ENCODE measurements at places on chromosomes 4 and X. TPM values are rescaled to one million over a fixed set of nuclear protein-coding genes. Genes with fewer than 3 reads are reported as not detected.
A peak's percentile ranks its signal among the peaks of the same experiment; 100 is the strongest.

DNA sequence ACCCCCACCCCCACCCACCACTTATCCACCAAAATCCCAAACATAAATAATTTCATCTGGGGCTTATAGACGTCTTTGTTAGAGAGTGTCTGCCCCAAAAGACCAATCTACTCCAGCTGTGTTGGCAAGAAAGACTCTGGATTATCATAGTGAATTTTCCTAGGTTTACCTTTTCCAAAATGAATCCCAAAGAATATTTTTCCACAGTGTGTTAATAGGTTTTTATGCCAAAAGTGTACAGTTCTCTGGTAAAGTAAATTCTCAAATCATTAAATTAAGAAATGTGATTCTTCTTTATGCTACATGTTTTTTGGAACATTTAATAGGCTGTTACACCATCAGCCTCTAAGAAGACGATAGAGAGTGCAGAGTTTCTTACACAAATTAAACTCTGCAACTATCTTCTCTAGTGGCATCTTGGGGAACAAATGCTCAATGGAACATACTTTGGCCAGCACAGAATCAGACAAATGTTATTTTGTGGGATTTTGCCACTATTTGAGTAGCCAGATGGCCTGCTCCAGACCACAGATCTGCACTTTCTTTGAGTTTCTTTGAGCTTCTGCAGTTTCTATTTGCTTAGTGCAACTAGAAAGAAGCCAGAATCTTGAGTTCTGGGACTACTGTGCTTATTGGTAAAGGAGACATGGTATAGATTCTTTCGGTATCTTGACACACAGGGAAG lies 206.0 kb downstream of the KIT start:
- no peaks in the 10 kb centered on the region for H3K27me3 ChIP-seq
- no peak overlapping the region for H3K27ac ChIP-seq
- no peaks in the 10 kb centered on the region for H3K4me1 ChIP-seq
- H3K4me3 ChIP-seq = no peak overlapping the region

- no peaks in the 10 kb centered on the region for H3K27me3 ChIP-seq
- no peak for DNase-seq
- no peak overlapping the region for H3K27ac ChIP-seq
- no peaks in the 10 kb centered on the region for H3K36me3 ChIP-seq
Measured at GRCh38 chr4:139312552-139313332, 10.5 kb upstream of the NDUFC1 start.

GRCh38 chrX:41720125-41720779 lies 3.7 kb upstream of the GPR82 start:
- no peaks in the 10 kb centered on the region for H3K27me3 ChIP-seq
- H3K36me3 ChIP-seq = no peaks in the 10 kb centered on the region
- no peak overlapping the region for H3K4me3 ChIP-seq
- H3K4me1 ChIP-seq = no peaks in the 10 kb centered on the region

DNA sequence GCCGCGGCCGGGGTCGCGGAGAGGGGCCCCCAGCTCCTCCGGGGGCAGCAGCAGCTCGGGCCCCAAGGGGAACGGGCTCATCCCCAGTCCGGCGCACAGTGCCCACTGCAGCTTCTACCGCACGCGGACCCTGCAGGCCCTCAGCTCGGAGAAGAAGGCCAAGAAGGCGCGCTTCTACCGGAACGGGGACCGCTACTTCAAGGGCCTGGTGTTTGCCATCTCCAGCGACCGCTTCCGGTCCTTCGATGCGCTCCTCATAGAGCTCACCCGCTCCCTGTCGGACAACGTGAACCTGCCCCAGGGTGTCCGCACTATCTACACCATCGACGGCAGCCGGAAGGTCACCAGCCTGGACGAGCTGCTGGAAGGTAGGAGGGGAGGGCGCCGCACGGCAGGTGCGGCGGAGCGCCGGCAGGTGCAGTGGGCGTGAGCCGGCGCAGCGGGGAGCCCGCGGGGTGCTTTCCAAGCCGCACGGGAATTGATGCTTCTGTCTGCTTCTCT lies 886 bp downstream of the DCLK2 start:
- H3K27me3 ChIP-seq = peaks cover 32% of the 10 kb centered on the region
- peaks cover 55% of the 10 kb centered on the region for H3K4me1 ChIP-seq
- H3K4me3 ChIP-seq = peak overlapping the region; percentile 70
- H3K27ac ChIP-seq = peak overlapping the region; percentile 82
- no peaks in the 10 kb centered on the region for H3K36me3 ChIP-seq

GRCh38 chr4:5198656-5199541 lies 147.6 kb downstream of the STK32B start:
- no peaks in the 10 kb centered on the region for H3K36me3 ChIP-seq
- no peak for DNase-seq
- no peak overlapping the region for H3K27ac ChIP-seq

DNA sequence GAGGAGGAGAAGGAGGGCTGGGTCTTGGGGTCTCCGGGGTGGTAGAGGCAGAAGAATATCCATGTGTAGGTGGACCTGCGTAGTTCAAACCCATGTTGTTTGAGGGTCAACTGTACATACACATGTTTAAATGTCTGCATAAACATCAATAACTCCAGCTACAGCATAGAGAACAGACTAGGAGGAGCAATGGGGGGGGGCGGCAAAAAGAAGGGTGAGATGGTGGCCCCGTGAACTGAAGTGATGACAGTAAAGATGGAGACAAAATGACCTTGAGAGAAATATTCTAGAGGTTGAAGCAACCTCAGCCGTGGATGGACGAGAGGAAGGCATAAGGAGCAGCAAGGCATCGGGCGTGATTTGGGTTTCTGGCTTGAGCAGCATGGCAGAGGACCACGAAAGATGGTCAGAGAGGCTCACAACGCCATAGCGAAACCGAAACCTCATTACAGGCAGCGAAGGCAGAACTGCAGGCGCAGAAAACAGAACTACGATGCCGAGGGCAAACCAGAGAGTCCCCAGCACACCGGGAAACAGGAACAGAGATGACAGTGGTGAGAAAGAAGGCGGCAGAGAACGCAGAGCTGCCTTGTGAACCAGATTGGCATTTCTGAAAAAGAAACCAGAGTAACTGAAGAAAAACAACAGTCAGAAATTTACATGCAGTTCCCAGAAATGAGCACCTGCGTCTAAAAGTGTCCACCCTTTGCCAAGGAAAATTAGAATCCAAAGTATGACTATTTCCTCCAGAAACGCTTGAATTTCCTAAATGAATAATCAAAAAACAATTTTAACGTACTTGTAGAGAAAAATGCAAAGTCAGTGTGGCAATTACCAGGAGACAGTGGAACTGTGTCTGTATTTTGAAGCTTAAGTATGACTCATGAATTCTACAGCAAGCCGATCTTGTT lies 50.3 kb upstream of the ENPP6 start:
- peak; percentile 53 for DNase-seq
- no peak overlapping the region for H3K4me3 ChIP-seq
- no peaks in the 10 kb centered on the region for H3K36me3 ChIP-seq
- peak overlapping the region; percentile 70 for H3K27ac ChIP-seq
- peaks cover 10% of the 10 kb centered on the region for H3K4me1 ChIP-seq

DNA sequence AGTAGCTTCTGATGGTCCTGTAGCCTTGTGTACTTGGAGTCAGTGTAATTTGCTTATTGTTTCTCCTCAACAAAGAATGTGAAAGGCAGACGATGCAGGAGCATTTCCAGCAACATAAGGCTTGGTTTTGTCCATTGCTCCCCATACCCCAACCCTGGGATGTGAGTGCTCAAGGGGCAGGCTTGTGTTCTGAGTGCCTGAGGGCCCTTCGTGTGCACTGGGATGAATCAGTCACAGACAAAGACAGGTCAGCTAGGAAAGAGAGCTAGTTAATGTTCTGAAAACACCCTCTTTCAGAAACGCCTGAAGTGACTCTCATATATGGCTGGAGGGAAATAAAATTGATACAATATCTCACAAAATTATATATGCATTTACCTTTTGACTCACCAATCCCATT lies 59.1 kb downstream of the PRPS1 start:
- peaks cover 17% of the 10 kb centered on the region for H3K4me1 ChIP-seq
- H3K36me3 ChIP-seq = no peaks in the 10 kb centered on the region
- no peak overlapping the region for H3K27ac ChIP-seq
- no peaks in the 10 kb centered on the region for H3K27me3 ChIP-seq
- DNase-seq = no peak
- no peak overlapping the region for H3K4me3 ChIP-seq

The SPOCK3 gene
- not detected for total RNA-seq

The SPANXN3 gene
- not detected for total RNA-seq

The FAM13A gene
- total RNA-seq = 132 TPM

The SLC38A5 gene
- total RNA-seq = 18.2 TPM

The WNK3 gene
- 3.2 TPM for total RNA-seq
